ENCODE measurements at places on chromosomes 12 and 14.

- no peak for DNase-seq
These were observed 19.1 kb upstream of the RAD52 start for GRCh38 chr12:968545-968944.

DNA sequence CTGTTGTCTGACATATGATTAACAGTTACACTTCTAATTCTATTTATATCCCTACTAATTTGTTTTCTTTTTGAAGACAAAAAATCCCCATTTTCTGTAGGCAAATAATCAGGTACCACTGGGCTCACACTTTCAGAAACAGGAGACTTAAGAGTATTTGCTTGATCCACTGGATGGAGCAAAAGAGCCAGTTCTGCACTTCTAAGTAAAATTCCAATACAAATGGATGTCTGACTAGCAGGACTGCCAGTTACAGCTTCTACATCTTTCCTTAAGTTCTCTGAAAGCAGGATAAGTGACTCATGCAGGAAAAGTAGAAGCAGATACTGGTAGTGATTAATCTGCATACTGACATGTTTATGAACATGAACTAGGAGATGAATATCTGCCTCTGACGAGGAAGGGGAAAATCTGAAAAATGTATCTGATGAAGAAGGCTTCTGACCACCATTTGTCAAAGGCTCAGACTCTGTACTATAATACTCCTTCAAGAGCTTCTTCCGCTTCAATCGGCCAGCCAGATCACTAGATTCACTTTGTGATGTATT, 73.8 kb upstream of the ANKS1B start:
- DNase-seq: no peak

GRCh38 chr12:102423462-102423861, 56.9 kb downstream of the IGF1 start:
- no peak for DNase-seq

DNA sequence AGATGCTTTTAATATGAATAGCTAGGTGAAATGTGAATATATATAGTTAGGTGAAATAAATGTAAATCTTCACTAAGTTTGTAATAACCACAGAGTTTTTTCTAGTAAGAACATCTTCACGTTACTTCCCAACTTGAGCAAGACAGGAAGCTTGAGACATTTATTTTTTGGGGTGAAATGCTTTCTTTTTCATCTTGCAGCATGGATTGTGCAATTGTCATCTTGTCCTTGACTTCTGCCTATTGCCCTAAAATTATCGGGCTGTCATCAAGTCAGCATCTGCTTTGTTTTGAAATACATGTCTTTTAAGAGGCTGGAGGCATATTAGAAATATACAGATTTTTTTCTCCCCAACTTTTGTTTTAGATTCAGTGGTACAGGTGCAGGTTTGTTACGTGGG, 433.9 kb downstream of the PCNX1 start:
- DNase-seq: no peak

DNA sequence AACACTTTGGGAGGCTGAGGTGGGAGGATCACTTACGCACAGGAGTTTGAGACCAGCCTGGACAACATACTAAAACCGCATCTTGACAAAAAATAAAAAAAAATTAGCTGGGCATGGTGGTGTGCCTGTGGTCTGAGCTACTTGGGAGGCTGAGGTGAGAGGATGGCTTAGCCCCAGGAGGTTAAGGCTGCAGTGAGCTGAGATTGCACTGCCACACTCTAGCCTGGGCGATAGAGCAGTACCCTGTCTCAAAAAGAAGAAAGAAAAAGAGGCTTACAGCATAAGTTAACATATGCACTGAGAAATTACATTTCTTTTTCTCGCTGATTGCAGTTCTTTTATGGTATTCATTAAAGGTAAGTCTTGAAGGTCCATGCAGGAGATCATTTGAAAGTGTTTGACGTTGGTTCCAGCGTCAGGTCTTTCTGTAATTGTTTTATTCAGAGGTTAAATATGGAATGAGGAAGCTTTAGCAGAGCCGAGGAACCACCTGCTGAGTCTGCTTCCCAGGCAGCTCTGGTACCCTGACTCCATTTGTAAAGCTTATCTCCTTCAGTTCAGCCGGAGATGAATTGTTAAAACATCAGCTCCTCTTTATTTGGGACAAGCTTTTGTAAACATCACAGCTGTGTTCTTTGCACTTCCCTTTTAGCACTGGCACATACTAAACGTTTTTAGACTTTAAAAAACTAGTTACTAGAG, 18.5 kb downstream of the SFSWAP start:
- DNase-seq: no peak

DNA sequence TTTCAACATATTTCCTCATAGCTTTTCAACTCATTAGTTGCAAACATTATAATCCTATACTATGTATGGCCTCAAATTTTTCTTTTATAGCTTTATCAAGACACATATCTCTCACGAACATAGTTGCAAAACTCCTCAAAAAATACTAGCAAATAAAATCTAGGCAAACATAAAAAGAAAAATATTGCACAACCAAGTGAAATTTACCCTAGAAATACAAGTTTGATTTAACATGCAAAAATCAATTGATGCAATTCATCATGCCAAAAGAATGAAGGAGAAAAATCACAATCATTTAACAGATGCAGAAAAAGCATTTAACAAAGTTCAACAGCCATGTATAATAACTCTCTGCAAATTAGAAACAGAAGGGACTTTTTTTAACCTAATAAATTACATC, 33.3 kb upstream of the KCNH5 start:
- DNase-seq: no peak

DNA sequence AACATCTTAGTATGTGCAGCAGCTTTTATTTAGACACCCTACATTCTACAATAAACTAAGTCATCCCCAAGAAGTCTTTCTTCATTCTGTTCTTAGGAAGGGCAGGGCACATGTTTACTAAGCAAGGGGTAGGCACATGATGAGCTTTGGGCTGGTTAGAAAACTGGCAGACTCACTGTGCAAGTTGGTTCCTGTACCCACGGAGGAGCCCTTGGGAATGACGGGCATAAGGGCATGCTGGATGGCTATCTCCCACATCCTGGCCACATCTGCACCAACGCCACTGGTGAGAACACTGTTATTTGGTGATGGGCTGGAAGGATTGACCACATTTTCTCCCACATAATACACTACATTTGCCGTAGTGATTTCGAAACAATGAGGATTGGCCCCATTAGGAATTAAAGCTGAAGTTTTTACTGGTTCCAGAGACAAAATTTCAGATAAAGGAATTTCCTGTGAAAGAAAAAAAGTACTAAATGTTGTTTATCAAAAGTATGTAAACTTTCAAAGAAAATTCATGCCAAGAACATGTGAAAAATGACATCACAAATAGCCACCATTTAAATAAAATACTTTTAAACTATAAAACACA, 297.0 kb downstream of the PRKD1 start:
- DNase-seq: no peak
